CD4-positive, alpha-beta T cell treated with Interleukin-15 for 4 hours (primary cell): ENCODE measurements at places on chromosomes 1 and 21.

DNA sequence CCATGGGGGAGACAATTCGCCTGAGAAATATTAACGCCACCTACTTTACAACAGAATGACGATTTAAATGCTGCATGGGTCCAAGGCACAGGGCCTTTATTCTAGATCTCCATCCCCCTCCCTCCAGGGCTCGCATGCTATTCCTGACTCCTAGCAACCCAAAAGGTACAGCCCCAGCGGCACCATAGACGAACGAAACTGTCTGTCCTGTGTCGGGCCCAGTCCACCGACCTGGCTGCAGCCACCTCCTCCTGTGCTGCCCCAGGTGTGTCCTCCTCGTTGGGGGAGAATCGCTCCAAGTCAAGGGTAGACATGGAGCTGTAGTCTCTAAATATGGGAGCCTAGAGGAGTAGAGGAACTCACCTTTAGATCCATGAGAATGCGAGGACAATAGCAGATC is 196.5 kb downstream of the TOMM20 start:
- DNase-seq, result no peak

DNA sequence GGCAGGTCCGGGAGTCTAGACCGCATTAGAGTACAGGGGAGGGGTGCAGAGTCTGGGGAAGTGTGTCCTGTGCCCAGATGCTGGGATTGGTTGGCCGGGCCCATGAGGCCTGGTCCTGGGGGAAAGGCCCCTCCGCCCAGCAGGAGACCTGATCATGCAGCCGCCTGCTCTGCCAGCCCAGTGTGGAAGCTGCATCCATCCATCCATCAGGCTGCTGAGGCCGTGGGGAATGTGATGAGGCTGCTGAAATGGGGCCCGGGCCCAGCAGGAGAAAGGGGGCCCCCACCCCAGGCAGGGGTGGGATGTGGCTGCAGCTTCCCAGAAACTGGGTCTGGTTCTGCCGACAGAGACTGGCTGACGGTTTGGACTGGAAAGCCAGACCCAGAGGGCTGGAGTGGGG is 37.2 kb downstream of the EPHA2 start:
- DNase-seq, result no peak

GRCh38 chr1:170803711-170804110 is 131.6 kb upstream of the MROH9 start:
- no peak for DNase-seq

DNA sequence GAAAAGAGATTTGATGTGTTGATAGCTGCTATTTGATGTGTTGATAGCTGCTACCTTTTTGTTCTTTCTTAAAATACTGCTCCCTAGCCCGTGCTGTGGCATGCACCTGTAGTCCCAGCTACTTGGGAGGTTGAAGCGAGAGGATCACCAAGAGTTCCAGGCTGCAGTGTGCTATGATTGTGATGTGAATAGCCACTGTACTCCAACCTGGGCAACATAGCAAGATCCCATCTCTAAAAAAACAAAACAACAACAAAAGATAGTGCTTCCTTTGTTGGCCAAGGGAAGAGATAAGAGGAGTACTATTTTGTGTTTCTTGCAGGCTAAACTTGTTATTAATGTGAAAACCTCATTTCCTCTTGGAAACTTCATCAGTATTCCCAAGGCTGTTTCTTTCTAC is 6.1 kb downstream of the GPSM2 start:
- DNase-seq, result no peak
